ENCODE measurements at places on chromosomes 12 and 14. TPM values are rescaled to one million over a fixed set of nuclear protein-coding genes. Genes with fewer than 3 reads are reported as not detected.
A peak's percentile ranks its signal among the peaks of the same experiment; 100 is the strongest.

GRCh38 chr12:45425426-45425825, 209.5 kb downstream of the ANO6 start:
- no peak for DNase-seq

RPS6KL1 gene
- total RNA-seq, result 6.7 TPM

GRCh38 chr14:105136401-105137322, 31.9 kb downstream of the JAG2 start:
- no peak for DNase-seq

GRCh38 chr14:90491911-90492531, 95.2 kb downstream of the CALM1 start:
- no peak for DNase-seq

DNA sequence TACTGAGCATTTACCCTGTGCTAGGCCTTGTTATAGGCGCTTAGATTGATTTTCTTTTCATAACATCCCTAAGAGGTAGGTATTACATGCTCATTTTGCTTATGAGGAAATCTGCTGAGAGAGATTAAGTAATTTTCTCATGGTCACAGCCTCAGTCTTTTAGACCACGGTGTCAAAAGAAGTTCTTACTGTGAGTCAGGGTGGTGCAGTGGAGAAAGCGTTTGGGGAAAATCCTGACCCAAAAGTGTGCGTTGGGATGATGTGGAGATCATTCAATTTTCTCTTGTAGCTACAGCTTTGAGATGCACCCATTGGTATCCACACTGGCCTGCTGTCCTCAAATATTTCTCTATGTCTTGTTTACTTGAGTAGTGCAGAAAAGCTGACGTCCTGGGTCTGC, 8.2 kb downstream of the ANG start:
- DNase-seq, result no peak

GRCh38 chr12:94150240-94151121, 2.1 kb downstream of the PLXNC1 start:
- DNase-seq, result peak; percentile 58

GRCh38 chr14:77805706-77806105, 5.8 kb downstream of the ADCK1 start:
- DNase-seq, result no peak

- DNase-seq, result no peak
Observed at GRCh38 chr12:30023186-30023585, 239.4 kb upstream of the TMTC1 start.

DNA sequence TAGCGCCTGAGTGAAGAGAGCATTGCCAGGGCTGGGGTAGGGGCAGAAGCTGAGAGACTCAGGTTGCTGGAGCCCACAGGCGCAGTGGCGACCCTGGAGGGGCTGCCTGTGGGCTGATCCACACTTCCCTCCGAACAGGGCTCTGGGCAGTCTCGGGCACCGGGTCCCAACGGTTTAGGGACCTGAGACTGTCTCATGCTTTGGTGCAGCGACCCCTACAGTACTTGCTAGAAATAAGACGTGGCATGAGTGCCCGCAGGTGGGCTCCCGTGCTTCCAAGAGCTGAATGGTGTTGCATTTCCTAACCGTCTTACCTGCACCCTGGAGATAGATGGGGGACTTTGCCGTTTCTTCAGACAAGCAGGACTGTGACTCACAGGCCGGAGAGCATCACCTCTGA, 57.4 kb downstream of the AACS start:
- no peak for DNase-seq

- DNase-seq, result no peak
Observed at GRCh38 chr14:33402604-33403003, 463.9 kb downstream of the NPAS3 start.

DNA sequence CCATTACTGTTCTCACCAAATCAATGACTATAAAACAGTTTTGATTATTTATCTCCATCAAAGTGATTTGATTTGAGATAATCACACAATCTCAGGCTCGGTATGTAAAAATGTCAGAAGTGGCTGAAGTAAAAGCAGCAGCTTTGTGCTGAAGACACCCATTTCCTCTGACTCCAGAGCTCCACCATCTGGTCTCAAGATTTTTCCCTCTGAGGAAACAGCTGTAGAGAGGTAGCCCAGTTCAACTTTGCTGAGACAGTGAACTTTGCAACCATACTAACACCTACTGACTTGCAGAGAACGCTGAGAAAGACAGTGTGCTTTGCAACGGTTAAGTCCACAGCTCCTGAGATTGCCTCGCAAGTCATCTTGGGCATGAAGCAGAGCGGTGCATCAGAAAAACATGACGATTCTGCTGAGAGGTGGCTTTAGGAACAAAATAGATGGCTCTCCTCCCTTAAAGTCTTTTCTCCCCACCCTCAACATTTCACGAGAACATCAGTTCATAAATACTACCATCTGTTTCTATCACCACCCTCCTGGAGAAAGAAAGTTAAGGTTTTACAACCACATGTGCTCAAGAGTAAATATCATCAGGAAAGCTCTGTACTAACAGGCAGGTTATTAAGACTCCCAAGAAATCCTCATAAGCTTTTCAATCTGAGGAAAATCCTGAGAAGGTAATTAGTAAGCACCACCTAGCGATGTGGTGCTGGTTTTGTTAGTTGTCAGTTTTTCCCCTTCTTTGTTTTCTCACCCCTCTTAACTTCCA, 34.8 kb downstream of the HIGD1C start:
- DNase-seq, result peak; percentile 25

GPR162 gene
- 0.72 TPM for total RNA-seq

FAM90A1 gene
- 1.3 TPM for total RNA-seq

SERPINA5 gene
- total RNA-seq, result not detected

FBLN5 gene
- total RNA-seq, result 3.0 TPM

GRCh38 chr14:46887144-46887543, 235.6 kb upstream of the RPL10L start:
- DNase-seq, result no peak

KRT83 gene
- total RNA-seq, result not detected

HSPA2 gene
- 5.5 TPM for total RNA-seq

DNA sequence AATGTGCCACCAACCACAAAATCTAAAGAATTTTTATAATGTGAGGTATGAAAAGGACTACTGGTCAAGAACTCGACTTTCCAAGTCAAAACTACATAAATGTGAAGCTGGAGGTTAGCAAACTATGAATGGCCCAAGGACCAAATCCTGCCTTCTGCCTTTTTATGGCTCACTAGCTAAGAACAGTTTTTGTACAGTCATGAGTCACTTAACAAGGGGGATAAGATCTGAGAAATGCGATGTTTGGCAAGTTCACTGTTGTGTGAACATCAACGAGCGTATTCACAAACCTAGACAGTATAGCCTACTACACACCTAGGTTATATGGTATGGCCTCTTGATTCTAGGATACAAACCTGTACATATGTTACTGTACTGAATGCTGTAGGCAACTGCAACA, 28.2 kb downstream of the FERMT2 start:
- DNase-seq, result no peak

DNA sequence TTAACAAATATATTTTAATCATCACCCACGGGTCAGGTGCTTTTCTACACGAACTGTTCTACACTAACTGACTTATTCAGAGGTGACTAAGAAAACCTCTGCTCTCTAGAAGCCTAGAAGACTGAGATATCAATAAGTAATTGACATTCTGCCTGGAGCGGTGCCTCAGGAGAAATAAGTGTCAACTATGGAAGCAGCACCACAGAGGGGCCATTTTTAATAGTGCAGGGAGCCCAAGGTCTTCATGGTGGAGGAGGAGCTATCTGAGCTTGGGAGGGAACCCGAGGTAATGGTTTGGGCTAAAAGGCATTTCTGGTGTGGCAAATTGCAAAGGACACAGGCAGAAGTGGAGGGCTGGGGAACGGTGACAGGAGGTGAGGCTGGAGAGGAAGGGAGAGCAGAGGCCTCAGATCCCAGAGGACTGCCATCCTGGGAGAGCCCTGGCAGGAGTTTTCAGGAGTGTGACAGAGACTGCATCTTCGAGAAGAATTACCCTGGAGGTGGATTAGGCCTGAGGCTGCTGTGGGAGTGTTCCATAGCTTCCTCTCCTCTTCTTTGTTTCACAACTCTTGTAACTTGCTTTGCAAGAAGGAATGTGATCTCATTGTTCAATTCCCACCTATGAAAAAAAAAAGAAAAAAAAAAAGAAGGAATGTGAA, 123.1 kb downstream of the NPAS3 start:
- no peak for DNase-seq

DNA sequence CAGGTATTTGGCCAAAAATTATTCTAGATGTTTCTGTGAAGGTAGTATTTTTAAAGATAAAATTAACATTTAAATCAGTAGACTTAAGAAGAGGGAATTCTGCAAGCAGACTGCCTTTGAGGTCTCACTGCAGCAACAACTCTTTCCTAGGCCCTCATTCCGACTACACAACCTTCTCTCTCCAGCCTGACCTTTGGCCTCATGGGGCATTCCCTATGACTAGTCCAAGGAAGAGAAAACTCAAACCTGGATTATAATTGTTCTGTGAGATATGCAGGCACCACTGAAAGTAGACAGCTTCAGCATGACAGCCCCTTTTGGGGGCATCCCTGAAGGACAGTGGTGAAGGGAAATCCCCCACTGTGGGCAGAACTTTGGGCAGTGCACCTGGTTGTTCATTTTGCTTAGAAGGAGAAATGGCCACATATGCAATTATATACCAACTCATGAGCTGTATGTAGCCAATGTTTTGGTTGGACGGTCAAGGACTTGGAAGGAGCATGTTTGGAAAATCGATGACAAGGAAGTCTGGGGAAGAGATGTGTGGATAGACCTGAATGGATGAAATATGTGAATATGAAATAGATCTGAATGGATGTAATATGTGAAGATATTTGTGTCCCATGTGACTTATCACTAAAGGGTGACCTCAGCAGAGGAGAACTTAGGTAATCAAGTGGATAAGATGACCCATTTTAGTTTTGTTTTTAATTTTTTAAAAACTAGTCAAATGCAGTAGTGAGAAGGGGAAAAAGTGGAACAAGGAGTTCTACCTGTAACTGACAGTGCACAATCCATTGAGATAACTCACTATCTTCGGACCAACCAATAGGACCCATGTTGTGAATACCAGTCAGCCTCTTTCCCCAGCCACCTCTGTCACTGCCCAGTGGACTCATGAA, 233.3 kb upstream of the FOXN3 start:
- DNase-seq, result peak; percentile 53

BRI3BP gene
- total RNA-seq, result 16.7 TPM

GRCh38 chr12:7327918-7328317, 24.0 kb downstream of the ACSM4 start:
- no peak for DNase-seq

ARG2 gene
- 8.5 TPM for total RNA-seq

RERGL gene
- total RNA-seq, result not detected

BTBD7 gene
- total RNA-seq, result 11.0 TPM
